Motor neuron (in vitro differentiated cells): ENCODE measurements at places on chromosomes 7 and 10. TPM values are rescaled to one million over a fixed set of nuclear protein-coding genes. Genes with fewer than 3 reads are reported as not detected.
A peak's percentile ranks its signal among the peaks of the same experiment; 100 is the strongest.

DNA sequence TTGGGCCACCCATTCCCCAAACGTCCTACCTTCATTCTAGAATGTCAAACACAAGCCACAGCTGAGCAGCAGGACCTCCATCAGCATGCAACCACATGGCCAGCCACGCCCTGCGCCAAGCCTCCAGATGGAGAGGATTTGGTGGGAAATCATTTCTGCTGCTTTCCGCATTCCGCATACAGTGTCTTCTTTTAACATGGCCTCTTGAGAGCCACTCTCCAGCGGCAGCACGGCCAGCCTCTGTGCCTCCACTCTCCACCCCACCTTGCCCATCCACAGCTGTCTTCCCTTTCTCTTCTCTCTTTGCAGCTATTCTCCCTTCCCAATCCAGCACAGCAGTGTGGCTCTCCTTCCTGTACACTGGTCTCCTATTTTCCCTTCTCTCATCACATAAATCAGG lies 389.1 kb downstream of the PAXIP1 start:
- ATAC-seq, result no peak

GRCh38 chr7:134279898-134280297 lies 36.8 kb downstream of the SLC35B4 start:
- ATAC-seq, result no peak

The EPHB6 gene
- total RNA-seq, result 0.60 and 0.97 TPM in 2 replicates

DNA sequence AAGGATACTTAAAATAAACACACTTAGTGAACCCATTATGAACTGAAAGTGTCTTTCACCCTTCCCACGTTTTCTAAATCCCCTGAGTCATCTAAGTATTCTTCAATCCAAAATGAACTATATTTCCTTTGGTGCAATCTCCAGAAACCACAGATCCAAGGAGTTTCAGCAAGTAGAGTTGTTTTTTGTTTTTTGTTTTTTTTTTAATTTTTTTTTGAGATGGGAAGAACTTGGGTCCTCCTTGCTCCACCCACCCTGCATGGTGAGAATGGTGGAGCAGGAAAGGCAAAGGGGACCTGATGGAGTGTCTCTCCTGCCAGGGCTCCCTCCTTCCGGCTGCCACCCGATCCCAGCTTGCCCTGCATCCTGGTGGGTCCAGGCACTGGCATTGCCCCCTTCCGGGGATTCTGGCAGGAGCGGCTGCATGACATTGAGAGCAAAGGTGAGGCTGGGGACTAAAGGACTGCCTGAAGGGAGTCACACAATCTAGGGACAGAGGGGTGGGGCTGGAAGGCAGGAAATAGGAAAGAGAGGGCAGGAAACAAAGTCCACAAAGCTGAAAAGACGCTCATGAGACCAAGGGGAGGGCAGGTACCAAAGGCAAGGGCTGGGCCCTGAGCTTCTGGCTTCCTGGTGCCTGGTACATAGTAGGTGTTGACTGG lies 12.1 kb downstream of the ATG9B start:
- ATAC-seq, result no peak

GRCh38 chr10:112519133-112519761 lies 72.2 kb downstream of the VTI1A start:
- no peak for ATAC-seq

The OR13A1 gene
- total RNA-seq, result 0.13 and 0.18 TPM in 2 replicates

GRCh38 chr7:16638282-16639280 lies 7.0 kb downstream of the ANKMY2 start:
- no peak for ATAC-seq

- ATAC-seq, result no peak
Measured at GRCh38 chr10:114540236-114540635, 117.8 kb downstream of the ABLIM1 start.

DNA sequence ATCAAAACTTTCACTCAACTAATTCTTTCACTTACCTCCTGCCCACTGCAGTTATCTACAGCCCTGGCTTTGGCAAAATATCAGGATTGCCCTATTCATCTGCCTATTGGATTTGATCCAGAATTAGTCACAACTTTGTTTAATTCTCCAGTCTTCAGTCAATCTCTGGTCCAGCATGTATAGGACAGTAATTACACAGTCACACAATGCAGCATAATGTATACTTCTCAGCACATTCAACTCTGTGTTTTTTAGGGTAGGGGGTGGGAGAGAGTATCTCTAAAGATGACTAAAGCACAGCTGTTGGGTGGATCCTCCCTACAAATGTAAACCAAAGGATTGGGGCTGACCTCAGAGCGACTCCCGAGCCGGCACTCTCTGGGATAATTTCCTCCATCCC lies 17.7 kb upstream of the NRP1 start:
- peak; percentile 71 for ATAC-seq

The TCAF2 gene
- 2.0 and 2.1 TPM in 2 replicates for total RNA-seq
